ENCODE measurements at places on chromosomes 4 and X.
A peak's percentile ranks its signal among the peaks of the same experiment; 100 is the strongest.

- no peak for DNase-seq
These were observed 117.0 kb upstream of the LSM6 start for GRCh38 chr4:146058531-146058930.

- DNase-seq: no peak
These were observed 41.3 kb upstream of the SPP1 start for GRCh38 chr4:87934157-87934704.

DNA sequence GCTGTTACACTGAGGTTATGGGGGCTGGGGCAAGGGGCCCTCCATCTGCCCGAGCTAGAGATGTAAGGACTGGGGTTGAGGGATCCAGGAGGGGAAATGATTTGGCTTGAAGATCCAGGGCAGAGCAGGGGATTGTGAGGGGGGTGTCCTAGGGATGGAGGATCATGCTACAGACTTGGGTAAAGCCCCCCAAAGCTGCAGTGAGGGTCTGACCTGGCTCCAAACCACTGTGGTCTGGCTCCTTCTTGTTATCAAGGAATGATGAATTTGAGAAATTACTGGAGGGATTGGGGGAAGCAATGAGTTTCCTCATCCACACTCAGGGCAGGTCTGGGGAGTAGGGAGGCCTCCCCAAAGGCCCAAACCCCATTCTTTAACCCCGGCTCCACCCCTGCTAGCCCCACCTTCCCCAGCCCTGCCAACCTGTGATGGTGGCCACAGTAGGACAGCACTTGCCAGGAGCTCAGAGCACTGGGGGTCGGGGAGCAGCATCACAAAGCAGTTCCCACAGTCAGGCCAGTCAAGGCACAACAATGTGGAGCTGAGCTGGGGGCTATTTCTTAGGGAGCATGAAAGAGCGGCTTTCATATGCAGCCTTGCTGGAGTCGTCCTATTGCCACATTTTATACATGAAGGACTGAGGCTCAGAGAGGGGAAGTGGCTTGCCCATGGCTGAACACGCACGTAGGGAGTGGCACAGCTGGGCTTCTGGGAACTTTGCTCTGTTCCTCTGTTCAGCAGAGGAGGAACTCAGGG lies 165.5 kb downstream of the EFNB1 start:
- DNase-seq: peak; percentile 27

DNA sequence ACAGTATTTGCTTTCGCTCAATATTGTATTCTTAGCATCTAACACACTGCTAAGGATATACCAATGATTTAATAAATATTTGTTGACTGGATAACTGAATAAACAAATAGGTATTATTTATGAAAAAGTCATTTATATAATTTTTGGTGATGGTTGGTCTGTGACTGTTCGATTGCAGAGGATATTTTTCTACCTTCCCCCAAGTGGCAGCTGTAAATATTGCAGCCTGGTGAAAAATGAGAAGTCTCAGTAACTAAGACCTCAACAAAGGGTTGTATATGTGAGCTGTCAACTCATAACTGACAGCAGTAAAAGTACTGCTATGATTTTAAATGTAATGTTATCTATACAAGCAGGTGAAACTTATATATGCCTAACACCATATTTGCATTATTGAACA lies 36.0 kb downstream of the HTR2C start:
- peak; percentile 11 for DNase-seq

- DNase-seq: no peak
These were observed 10.2 kb upstream of the HGFAC start for GRCh38 chr4:3431446-3431993.

Measured in NT2/D1 (cell line).